ENCODE measurements at places on chromosomes 4 and X.

GRCh38 chr4:38663801-38664705 is at the start of gene KLF3:
TSS of gene KLF3 (plus strand) at chr4:38664199. CDS start at chr4:38680626, 16,427 bp downstream.
- peak; percentile 65 for DNase-seq

DNA sequence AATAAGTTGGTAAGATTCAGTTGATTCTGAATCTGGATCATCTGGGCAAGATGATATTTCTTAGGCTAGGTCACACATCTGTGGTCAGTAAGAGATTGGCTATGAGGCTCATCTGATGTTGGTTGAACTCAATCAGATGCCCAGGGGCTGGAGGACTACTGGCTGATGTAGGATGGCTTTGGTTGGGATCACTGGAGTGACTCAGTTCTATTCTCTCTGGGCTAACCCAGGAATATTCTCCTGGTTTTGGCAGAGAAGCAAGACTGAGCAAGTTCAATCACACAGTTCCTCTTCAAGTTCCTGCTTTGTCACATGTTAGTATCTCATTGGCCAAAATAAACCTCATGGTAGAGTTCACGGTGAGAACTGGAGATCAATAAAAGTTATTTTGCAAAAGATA is 902.3 kb upstream of the SLIT2 start:
- DNase-seq, result no peak

DNA sequence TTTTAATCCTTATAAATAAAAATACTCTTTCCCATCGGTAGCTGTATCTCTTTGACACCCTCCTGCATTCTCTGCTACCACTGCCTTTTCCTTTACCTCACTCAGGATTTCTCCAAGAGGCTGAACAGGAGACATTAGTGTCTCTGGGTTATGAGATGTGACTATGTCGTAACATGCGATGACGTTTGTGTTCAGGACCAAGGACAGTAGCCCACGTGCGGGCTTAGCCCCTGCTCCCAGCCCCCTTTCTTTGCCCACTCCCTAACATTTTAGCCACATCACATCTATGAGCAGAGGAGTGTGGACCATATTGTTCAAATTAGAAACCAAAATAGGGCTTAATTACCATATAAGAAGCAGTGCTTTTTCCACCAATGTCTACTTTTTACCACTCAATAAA is 369.3 kb downstream of the FBXW7 start:
- DNase-seq, result peak; percentile 17

DNA sequence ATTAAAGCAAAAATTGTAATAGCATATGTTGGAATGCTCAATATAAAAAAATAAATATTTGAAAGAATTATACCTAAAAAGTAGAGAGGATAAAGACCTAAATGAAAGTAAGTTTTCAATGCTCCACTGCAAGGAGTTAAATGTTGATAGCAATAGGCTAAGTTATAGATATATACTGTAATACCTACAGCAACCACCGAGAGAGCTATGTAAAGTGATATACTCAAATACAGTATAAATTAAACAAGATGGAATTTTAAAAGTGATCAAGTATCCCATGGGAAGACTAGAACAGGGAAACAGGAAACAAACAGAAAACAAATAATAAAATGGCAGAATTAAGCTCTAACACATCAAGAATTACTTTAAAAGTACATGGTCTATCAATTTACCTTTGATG is 73.9 kb downstream of the CASP3 start:
- DNase-seq, result no peak

- DNase-seq, result no peak
Measured at GRCh38 chr4:32435308-32435707, 1715.1 kb downstream of the PCDH7 start.

- no peak for DNase-seq
Measured at GRCh38 chr4:174550541-174550940, 28.3 kb upstream of the HPGD start.

DNA sequence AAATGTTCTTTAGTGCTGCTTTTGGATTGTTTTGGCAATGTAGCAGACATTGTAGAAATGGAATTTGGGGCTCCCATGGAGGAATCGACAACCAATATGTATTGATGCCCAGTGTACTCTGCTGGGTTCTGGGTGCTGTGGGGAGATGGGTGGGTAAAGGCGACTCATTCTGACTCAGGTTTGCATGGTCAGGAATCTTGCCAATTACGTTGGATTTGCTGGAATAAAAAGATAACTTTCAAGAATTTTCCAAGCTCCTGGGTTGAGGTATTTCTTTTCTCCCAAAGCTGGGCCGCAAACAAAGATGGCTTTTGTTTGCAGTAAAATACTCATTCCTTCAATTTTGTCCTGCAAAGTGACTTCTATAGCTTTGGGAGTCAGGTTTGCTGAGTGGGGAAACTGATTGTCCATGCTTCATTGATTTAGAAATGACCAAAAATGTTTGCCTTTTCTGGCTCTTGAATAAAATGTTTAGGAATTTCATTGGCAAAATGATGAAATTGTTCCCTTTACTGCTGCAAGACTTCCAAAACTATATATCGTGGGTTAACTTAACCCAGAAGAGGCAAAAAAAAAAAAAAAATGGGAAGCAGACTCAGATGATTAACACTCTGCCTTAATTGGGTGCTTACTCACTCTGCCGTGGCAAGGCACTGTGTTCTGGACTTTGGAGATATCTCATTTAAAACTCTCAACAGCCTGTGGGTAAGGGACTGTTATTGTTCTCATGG is 57.0 kb downstream of the RTL9 start:
- peak; percentile 9 for DNase-seq

- no peak for DNase-seq
Measured at GRCh38 chr4:164012396-164013027, 518.0 kb downstream of the TMA16 start.

DNA sequence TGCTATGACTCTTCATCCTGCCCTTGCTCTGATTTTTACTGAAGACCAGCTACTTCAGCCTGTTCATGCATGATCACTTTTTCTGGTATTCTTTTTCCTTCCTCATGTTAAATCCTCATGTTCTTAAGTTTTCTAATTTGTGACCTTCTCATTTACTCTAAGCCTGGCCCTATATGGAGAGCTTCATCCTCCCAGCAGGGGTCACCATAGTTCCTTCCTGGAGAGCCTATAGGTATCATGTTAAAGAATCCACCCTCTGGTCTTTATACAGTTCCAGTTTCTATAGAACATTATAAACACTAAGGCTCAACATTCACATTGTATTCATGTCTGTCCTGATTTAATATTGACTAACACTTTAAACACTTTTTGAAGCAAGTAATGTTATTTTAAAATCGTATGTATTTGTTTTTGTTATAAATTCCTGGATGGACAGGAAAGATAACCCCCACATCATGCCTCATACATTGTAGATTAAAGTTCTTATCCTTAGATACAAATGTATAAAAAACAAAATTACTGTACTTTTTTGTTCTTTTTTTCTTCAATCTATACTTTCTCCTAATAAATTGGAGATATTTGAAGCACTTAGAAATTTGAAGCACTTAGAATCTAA is 53.8 kb upstream of the OTUD4 start:
- peak; percentile 54 for DNase-seq

GRCh38 chrX:8867406-8867805 is 66.2 kb upstream of the FAM9A start:
- DNase-seq, result no peak

- DNase-seq, result peak; percentile 10
Measured at GRCh38 chrX:72080150-72080549, 51.6 kb downstream of the RTL5 start.

GRCh38 chr4:163815776-163816175 is 321.3 kb downstream of the TMA16 start:
- peak; percentile 68 for DNase-seq

GRCh38 chr4:8860892-8861575 is 10.6 kb downstream of the HMX1 start:
- no peak for DNase-seq

- peak; percentile 61 for DNase-seq
Measured at GRCh38 chr4:73870260-73870659, 1.1 kb downstream of the CXCL1 start.

DNA sequence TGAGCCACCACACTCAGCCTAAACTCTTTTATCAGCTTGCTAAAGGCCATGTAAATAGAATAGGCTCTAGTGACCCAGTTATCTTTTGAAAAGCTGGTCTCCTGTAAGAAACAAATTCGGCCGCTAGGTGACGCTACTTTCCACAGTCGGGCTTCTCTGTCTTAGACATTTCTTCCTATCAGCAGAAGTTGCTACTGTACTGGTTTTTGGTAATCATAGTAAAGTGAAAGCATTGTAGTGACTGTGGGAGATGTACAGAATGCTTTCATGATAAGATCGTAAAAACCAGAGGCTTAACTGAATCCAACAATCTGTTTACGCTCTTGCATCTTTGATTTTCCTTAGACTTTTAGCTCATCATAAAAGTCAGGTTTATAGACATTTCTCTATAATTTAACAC is 82.6 kb downstream of the GK start:
- DNase-seq, result peak; percentile 62

DNA sequence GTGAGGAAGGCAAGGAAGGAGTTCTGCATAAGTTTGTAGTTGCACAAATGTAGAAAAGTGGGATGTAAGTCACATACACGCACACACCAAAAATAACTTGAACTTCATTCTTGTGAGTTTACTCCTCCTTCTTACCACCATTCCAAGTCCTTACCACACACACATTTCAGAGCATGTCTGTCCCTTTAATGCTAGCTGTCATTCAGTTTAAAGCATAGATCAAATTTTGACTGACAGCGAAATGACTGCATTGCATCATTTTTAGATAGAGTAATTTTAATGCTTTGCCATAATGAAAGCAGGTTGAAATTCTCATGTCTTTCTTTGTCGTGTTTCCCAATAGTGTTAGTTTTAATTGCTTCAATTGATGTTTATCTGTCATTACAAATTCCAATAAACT is 629.6 kb upstream of the HTR2C start:
- DNase-seq, result peak; percentile 57

- no peak for DNase-seq
Measured at GRCh38 chr4:187172340-187172761, 448.7 kb upstream of the FAT1 start.

DNA sequence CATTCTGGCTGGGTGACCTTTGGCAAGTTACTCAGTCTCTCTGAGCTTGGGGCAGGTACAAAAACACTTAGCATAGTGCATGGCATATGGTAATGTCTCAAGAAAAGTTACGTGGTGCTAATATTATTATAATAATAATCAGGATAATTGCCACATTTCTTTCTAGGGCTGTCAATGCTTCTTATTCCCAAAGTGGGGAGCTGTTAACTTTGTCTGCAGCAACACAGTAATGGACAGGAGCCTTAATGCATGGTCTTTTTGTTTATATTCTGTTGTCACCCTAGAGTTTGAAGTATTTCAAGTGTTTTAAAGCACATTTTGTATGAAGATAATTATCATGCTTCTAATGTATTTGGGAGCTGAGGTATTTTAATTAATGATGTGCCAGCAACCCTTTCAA is 121.8 kb downstream of the FHIP1A start:
- DNase-seq, result no peak

- no peak for DNase-seq
Measured at GRCh38 chrX:129793604-129794191, 13.9 kb downstream of the SASH3 start.

- no peak for DNase-seq
Measured at GRCh38 chrX:105658136-105658535, 164.2 kb upstream of the NRK start.

DNA sequence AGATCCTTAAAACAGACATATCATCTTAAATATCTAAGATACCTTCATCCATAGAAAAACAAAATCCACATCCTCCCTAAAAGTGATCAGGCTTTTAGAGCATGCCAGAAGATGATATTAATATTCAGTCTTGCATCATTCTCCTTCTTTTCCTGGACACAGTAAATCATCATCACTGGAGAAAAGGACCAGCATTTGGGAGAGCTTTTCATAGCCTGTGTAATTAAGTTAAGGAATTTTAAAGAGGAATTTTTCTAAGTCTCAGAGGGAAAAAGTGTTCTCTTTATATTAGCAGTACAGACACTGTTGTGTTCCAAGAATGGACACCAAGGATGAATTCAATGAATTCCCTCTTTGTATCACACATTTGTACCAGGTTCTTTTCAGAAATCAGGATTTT is 696 bp downstream of the SCRG1 start:
- no peak for DNase-seq

GRCh38 chrX:80014141-80014940 is at the start of gene TBX22:
TSS of gene TBX22 (plus strand) at chrX:80014753. CDS start at chrX:80022270, 7,517 bp downstream.
- no peak for DNase-seq

DNA sequence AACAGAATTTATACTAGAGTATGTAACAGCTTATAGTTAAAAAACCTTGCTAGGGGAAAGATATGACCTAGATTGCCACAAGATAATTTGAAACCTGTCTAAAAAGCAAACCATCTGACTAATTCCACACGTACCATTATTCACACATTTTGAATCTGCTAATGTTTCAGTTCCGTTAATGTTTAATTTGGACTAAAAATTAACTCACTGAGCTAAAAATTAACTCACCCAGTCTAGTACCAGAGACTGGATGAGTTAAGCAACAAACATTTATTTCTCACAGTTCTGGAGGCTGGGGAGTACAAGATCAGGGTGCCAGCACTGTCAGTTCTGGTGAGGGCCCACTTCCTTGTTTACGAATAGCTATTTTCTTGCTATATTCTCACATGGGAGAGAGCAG is 231.5 kb upstream of the DIAPH2 start:
- no peak for DNase-seq

GRCh38 chr4:98794565-98795205 is 134.2 kb downstream of the EIF4E start:
- DNase-seq, result no peak

- no peak for DNase-seq
Measured at GRCh38 chrX:53211391-53211978, 13.5 kb downstream of the KDM5C start.

GRCh38 chrX:53939127-53939526 is 105.1 kb downstream of the PHF8 start:
- peak; percentile 91 for DNase-seq

GRCh38 chr4:166290426-166290825 is 417.4 kb downstream of the TLL1 start:
- no peak for DNase-seq

- no peak for DNase-seq
Measured at GRCh38 chr4:7512428-7512827, 77.7 kb upstream of the PSAPL1 start.

DNA sequence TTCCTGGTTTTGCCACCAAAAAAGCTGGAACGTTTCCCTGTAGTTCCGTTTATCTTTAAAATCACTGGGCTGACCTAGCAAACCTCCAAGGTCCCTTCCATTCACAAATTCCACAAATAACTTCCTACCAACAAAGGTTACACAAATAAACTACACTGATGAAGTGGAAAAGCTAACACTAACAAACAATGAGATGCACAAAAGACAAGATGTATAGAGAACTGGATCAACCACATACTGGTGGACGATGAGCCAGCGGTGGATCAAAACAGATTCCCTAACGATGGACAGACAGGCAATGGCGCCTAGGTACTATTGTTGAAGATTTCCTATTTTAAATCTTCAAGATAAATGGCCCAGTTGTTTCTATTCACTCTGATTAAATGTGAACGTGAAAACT is 15.5 kb downstream of the AFAP1 start:
- DNase-seq, result no peak

GRCh38 chrX:8204169-8204935 is 33.3 kb upstream of the VCX2 start:
- DNase-seq, result no peak

All from MV-4-11 (cell line).